ENCODE measurements at places on chromosomes 5 and 9.

- peak; percentile 19 for DNase-seq
Observed at GRCh38 chr5:156479849-156480248, 152.9 kb downstream of the SGCD start.

GRCh38 chr5:88676637-88677375 lies 206.2 kb downstream of the MEF2C start:
- DNase-seq, result no peak

DNA sequence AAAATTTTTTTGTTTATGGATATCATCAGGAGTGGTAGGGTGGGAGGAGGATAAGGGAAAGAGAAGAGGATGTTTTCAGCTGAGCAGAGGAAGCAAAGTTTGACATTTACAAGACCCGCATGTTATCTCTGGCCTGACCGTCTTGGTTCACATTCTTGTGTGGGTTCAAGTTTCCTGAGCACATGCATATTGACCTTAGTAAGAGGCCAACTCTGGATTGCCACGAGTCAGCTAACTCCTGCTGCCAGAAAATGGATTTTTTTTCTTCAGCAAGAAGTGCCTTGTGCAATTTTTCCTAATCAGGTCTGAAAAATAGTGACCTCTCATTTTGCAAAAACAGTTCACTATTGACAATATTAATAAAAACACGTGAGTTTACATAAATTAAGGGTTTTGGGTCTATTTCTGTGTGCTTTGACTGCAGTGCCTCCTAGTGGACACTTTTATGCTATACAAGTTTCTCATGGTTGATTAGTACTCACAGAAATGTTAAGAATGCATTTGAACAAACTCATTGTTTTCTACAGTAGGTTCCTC lies 27.1 kb upstream of the BASP1 start:
- DNase-seq, result peak; percentile 68

DNA sequence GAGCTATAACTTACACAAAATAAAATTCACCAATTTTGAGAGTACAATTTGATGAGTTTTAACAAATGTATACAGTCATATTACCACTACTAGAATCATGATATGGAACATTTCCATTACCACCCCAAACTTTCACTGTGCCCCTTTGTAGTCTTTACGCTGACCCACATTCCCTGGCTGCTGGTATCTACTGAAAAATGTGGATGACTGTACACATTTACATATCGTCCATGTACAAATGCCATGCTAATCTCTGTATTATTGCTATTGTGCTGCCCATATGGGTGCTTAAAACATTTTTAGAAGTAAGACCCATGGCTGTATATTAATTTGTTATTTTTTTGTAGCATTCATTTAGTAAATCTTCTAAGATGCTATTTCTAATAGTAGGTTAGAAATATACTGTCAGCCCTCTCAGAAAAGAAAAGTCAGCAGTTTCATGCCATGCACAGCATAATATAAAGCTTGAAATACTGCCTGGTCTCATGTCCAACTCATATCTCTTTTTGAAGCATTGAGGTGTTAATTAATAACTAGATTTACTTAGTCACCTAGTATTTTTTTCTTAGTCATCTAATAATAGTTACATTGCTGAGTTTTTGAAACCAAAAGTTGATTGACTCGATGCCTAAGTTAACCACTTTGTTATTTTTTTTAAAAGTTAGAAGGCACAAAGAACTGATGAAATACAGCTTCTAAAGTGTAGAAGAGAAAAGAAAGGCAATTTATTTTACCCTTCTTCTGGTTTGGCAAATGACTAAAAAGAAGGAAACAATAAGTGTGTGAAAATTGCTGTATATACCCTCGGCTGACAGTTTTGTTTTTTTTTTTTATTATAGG lies 188.3 kb upstream of the MEF2C start:
- no peak for DNase-seq

DNA sequence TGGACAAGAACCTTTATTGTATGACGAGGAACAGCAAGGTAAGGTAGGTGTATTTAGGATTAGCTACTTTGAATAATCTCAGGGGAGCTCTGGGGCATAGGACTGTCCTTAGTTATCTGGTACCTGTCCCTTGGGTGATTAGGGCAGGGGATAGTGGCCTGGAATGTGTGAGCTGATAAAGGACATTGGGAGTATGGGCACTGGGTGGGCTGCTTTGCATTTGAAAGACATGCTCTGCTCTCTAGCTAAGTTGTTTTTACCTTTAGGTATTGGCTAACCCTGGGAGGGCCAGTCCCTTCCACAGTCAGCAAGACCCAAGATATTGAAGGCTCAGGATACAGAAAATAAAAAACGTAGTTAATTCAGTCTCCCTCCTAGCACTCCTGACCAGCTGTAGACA lies 282.8 kb upstream of the C9orf72 start:
- DNase-seq, result no peak

GRCh38 chr9:88577256-88578120 lies 42.5 kb downstream of the NXNL2 start:
- no peak for DNase-seq
